ENCODE measurements at places on chromosomes 16 and 17. TPM values are rescaled to one million over a fixed set of nuclear protein-coding genes. Genes with fewer than 3 reads are reported as not detected.

DNA sequence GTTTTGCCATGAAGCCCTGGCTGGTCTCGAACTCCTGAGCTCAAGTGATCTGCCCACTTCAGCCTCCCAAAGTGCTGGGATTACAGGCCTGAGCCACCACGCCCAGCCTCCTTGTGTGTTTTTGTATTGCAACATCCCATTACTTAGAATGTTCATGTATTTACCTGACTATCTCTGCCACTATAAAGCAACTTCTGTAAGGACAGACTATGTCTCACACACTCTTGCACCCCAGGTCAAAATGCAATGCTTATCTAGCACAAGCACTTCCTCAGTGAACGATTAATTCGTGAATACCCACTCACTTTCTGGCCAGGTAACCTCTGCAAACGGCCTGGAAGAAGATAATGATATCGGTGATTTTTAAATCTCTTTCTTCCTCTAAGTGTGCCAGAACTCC, 82.6 kb downstream of the NDEL1 start:
- no peak overlapping the region for H3K27ac ChIP-seq
- H3K27me3 ChIP-seq, result no peaks in the 10 kb centered on the region
- peaks cover 49% of the 10 kb centered on the region for H3K36me3 ChIP-seq
- H3K4me3 ChIP-seq, result no peak overlapping the region
- no peak for DNase-seq

- H3K4me3 ChIP-seq, result no peak overlapping the region
- peaks cover 5% of the 10 kb centered on the region for H3K4me1 ChIP-seq
- no peaks in the 10 kb centered on the region for H3K36me3 ChIP-seq
- no peak for DNase-seq
- H3K27ac ChIP-seq, result no peak overlapping the region
Measured at GRCh38 chr17:15348021-15348420, 6.6 kb upstream of the TEKT3 start.

GRCh38 chr17:62696256-62696655, 68.8 kb downstream of the MRC2 start:
- peaks cover 17% of the 10 kb centered on the region for H3K36me3 ChIP-seq
- H3K4me1 ChIP-seq, result peaks cover 12% of the 10 kb centered on the region
- DNase-seq, result no peak

Gene KRT31
- not detected for total RNA-seq

Gene CCL11
- total RNA-seq, result not detected

DNA sequence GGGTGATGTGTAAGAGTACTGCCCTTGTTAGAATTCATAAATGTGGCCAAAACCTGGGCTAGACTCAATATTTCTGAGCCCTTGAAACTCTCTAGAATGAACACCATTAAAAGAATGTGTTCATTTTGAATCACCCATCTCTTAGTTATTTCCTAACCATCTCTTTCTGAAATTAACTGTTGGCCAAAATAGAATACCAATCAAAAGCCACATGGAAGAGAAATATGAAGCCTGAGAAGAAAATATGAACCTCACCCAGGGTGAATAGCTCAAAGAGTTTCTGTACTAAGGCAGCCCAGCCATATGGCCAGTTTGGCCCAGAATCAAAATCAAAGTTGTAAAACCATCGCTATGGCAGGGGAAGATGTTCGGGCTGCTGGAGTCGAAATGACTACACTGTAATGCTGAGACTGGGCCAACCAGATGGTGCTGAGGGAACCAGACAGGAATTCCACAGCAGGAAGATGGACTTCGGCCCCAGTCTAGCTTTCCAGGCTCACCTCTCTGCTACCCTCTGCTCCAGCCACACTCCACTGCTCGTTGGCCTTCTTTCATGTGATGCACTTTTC, 154.3 kb upstream of the ZFHX3 start:
- peaks cover 16% of the 10 kb centered on the region for H3K4me1 ChIP-seq
- no peak overlapping the region for H3K27ac ChIP-seq
- H3K27me3 ChIP-seq, result no peaks in the 10 kb centered on the region
- no peak overlapping the region for H3K4me3 ChIP-seq
- no peaks in the 10 kb centered on the region for H3K36me3 ChIP-seq

Gene SLC5A2
- total RNA-seq, result not detected

GRCh38 chr16:50103764-50104163, 38.0 kb downstream of the HEATR3 start:
- H3K4me3 ChIP-seq, result no peak overlapping the region
- DNase-seq, result no peak
- H3K27me3 ChIP-seq, result no peaks in the 10 kb centered on the region

DNA sequence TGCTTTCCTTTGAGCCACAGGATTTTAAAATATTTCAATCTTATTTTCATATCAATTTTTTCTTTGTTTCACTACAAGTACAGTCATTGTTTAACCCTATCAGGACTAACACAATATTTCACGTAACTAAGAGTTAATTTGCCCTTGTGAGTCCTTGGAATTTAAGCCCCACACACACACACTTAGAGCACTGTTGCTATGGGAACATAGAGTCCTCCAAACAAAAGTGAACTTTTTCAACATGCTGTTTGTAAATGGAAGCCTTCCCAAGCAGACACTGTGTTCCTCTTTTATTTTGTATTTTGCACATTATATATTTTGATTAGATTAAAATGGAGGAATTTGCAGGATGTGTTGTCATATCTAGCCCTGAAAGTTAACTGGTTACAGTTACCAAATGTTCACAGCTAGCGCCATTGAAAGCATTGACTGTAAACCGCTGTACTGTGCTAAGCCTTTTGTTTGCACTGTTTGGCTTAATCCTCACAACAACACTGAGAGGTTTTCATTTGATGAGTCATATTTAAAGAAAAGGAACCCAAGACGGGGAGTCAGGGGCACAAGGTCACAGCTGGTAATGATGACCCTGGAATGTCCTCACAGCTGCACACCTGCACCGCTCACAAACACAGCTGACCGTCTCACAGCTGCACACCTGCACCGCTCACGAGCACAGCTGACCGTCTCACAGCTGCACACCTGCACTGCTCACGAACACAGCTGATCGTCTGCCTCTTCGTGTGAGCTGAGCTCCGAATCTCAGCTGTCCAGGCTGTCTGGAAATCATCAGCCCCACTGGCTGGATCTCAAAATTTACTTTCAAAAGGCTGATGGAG, 6.3 kb downstream of the HSBP1 start:
- peaks cover 33% of the 10 kb centered on the region for H3K4me1 ChIP-seq
- peak overlapping the region; percentile 80 for H3K27ac ChIP-seq
- peaks cover 24% of the 10 kb centered on the region for H3K36me3 ChIP-seq
- H3K4me3 ChIP-seq, result no peak overlapping the region
- no peak for DNase-seq

Gene UTS2R
- total RNA-seq, result not detected

- no peak overlapping the region for H3K27ac ChIP-seq
- no peak overlapping the region for H3K4me3 ChIP-seq
- DNase-seq, result no peak
Measured at GRCh38 chr17:33955461-33955860, 299.6 kb upstream of the CCL2 start.

DNA sequence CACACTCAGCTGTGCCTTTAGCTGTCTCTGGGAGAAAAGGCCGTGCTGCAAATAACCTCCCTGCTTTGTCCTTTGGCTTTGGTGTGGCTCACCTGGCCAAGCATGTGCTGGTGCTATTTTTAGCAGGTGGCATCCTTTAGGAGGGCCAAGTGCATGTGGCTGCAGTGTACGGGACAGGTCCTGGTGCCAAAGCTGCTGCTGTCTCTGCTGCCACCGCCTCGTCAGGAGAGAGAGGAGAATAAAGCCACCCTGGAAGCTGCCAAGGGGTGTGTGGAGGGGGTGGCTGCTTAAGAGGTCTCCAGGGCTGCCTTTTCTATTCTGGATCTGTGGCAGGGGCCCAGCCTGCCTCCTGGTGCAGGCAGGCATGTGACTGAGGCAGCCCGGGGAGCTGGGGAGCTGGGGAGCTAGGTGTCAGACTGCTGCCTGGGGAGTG, 6.2 kb downstream of the AKAP1 start:
- H3K4me3 ChIP-seq, result no peak overlapping the region
- no peaks in the 10 kb centered on the region for H3K27me3 ChIP-seq
- H3K36me3 ChIP-seq, result no peaks in the 10 kb centered on the region
- H3K27ac ChIP-seq, result no peak overlapping the region
- no peak for DNase-seq

GRCh38 chr17:82678265-82678891, 20.1 kb downstream of the RAB40B start:
- H3K4me1 ChIP-seq, result no peaks in the 10 kb centered on the region
- peaks cover 7% of the 10 kb centered on the region for H3K36me3 ChIP-seq
- DNase-seq, result no peak
- no peak overlapping the region for H3K4me3 ChIP-seq

DNA sequence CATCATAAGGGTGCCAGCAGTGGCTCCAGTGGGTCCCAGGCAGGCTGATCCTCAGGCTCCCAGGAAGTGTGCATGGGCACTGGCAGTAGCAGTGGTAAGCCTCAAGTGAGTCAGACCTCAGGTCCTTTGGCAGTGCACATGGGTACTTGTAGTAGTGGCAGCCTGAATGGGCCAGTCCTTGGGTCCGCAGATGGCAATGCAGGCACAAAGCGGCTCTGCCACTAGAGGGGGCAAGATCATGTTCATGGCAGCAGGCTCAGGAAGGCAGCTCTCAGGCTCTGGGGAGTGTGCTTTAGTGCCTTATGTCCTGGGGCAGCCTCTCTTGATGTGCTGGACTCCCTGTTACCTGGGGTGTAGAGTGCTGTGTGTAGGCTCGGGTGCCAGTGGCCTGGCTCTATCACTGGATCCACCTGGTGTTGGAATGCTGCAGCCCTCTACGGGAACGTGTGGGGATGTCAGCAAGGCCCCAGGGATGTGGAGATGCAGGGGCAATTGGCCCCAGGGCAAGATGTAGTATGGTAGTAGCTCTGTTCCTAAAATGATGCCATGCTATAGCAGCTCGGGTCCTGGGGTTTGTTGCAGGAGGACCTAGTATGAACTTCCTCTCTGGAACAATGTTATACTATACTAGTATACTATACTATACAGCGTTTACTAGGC, 11.0 kb downstream of the ACSM3 start:
- H3K4me3 ChIP-seq, result no peak overlapping the region
- H3K27ac ChIP-seq, result no peak overlapping the region
- H3K36me3 ChIP-seq, result no peaks in the 10 kb centered on the region
- peaks cover 24% of the 10 kb centered on the region for H3K27me3 ChIP-seq
- DNase-seq, result no peak
- no peaks in the 10 kb centered on the region for H3K4me1 ChIP-seq

GRCh38 chr16:3122926-3123570, 10.7 kb downstream of the ZNF205 start:
- peaks cover 4% of the 10 kb centered on the region for H3K36me3 ChIP-seq
- peak overlapping the region; percentile 21 for H3K27ac ChIP-seq
- H3K4me3 ChIP-seq, result peak overlapping the region; percentile 95
- H3K27me3 ChIP-seq, result no peaks in the 10 kb centered on the region
- H3K4me1 ChIP-seq, result peaks cover 16% of the 10 kb centered on the region

Gene NPIPA2
- total RNA-seq, result 9.0 TPM

GRCh38 chr17:81328978-81329926, 34.1 kb upstream of the SLC38A10 start:
- peaks cover 7% of the 10 kb centered on the region for H3K27me3 ChIP-seq
- H3K36me3 ChIP-seq, result no peaks in the 10 kb centered on the region
- H3K4me1 ChIP-seq, result peaks cover 43% of the 10 kb centered on the region
- H3K4me3 ChIP-seq, result no peak overlapping the region

GRCh38 chr17:70099884-70100283, 24.9 kb downstream of the KCNJ16 start:
- H3K27me3 ChIP-seq, result peaks cover 2% of the 10 kb centered on the region
- no peak overlapping the region for H3K27ac ChIP-seq
- no peaks in the 10 kb centered on the region for H3K36me3 ChIP-seq
- no peak for DNase-seq
- no peak overlapping the region for H3K4me3 ChIP-seq

DNA sequence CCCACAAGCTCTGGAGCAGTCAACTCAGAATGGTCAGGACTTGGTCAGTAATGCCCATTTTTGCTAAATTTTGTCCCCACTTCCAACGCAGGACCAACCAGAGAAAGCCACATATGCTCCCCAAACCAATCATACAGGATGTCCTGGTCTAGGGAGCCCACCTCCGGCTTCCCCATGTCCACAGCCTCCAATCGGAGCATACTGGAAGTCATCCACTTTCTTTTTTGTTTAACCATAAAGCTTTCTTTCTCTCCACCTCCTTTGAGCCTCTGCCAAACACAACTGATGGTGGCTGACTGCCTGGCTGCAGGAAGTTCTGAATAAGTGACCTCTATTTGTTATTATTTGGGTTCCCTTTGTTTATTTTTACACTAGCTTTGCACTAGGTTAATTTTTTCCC, 549.1 kb downstream of the WWOX start:
- H3K36me3 ChIP-seq, result no peaks in the 10 kb centered on the region
- H3K4me3 ChIP-seq, result no peak overlapping the region
- H3K27me3 ChIP-seq, result no peaks in the 10 kb centered on the region
- DNase-seq, result no peak

GRCh38 chr17:58693208-58693607, 806 bp downstream of the RAD51C start:
- H3K36me3 ChIP-seq, result no peaks in the 10 kb centered on the region
- peak overlapping the region; percentile 85 for H3K27ac ChIP-seq

Gene C16orf87
- total RNA-seq, result 14.0 TPM

DNA sequence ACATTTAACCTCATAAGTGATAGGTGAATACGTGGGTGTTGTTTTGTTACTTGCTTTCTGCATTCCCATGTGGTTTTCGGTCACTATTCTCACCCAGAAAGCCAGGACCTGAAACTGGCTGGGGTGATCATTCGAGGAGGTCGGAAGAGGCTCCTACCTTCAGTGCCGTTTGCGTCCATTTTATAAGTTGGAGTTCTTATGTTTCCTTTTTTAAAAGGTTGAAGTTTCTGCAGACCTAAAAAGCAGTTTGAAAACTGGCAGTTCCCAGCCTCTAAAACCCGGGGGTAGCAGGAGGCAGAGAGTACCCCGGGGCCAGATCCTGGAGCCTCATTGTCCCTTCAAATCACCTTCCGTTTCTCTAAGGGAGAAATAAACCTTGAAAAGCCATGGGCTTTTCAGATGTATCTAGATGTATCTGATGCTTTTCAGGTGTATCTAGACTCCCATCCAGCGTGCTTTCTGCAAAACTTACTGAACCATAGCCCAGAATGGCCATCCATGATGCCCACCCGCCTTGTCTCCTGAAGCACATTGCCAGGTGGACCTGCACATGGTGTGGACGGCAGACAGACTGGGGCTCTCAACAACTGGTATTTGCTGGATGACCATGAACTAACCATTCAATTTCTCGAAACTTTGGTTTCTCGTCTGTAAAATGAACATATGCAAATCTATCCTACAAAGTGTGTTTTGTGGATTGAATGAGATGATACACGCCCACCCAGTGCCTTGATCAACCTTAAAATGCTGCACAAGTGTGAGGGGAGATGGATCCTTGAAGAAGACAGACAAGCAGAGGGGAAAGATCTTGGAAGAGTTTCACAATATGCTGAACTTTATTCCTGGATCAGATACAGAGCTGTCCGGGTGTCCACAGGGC, 1.3 kb downstream of the NLRC5 start:
- H3K27ac ChIP-seq, result peak overlapping the region; percentile 47
- no peak for DNase-seq
- peaks cover 47% of the 10 kb centered on the region for H3K4me1 ChIP-seq

Gene SEC14L1
- 90.5 TPM for total RNA-seq

Data from osteocyte (in vitro differentiated cells).